ENCODE measurements at places on chromosomes 13 and 19. TPM values are rescaled to one million over a fixed set of nuclear protein-coding genes. Genes with fewer than 3 reads are reported as not detected.

Gene ZNF492
- total RNA-seq, result 0.32 TPM

Gene TJP3
- total RNA-seq, result not detected

Gene LGI4
- not detected for total RNA-seq

Gene KLK14
- total RNA-seq, result not detected

Gene PHF11
- 21.6 TPM for total RNA-seq

Gene PTPRH
- 3.9 TPM for total RNA-seq

Gene ZIC5
- not detected for total RNA-seq

Gene ALDH16A1
- total RNA-seq, result 17.7 TPM

Gene ZSCAN5B
- not detected for total RNA-seq

Gene PINLYP
- 3.5 TPM for total RNA-seq

Gene EXOSC5
- 15.1 TPM for total RNA-seq

Gene ZNF331
- 9.0 TPM for total RNA-seq

Gene LCP1
- 44.9 TPM for total RNA-seq

Gene ADM5
- under 0.01 TPM for total RNA-seq

Gene ADAMTSL5
- total RNA-seq, result 6.9 TPM

Gene ITGBL1
- 42.5 TPM for total RNA-seq

Gene IL11
- total RNA-seq, result 5.2 TPM

Gene PGLYRP2
- not detected for total RNA-seq

Gene DKKL1
- total RNA-seq, result 0.32 TPM

Gene KLK8
- not detected for total RNA-seq

Gene RDH8
- not detected for total RNA-seq

Gene ZNF320
- 6.4 TPM for total RNA-seq

Gene CEACAM3
- total RNA-seq, result not detected

Gene GPR183
- 4.5 TPM for total RNA-seq

Gene KIR3DL2
- not detected for total RNA-seq

Gene ZNF610
- 0.97 TPM for total RNA-seq

Gene ZNF382
- total RNA-seq, result 10.4 TPM

Gene FSD1
- total RNA-seq, result 8.6 TPM

Gene TIMM44
- 58.6 TPM for total RNA-seq

Gene PRR12
- 3.9 TPM for total RNA-seq

Gene TNFRSF19
- 95.7 TPM for total RNA-seq

Gene CLEC11A
- total RNA-seq, result 25.4 TPM

Gene ZNF547
- 1.9 TPM for total RNA-seq

Gene GFY
- not detected for total RNA-seq

Gene NLRP7
- total RNA-seq, result not detected

Gene SAFB2
- 30.6 TPM for total RNA-seq

Gene PLIN5
- total RNA-seq, result not detected

Gene FCHO1
- 0.43 TPM for total RNA-seq

Gene ADGRE3
- not detected for total RNA-seq

Gene LILRB1
- not detected for total RNA-seq

Gene DUS3L
- total RNA-seq, result 15.8 TPM

Gene NALCN
- 1.7 TPM for total RNA-seq

Gene PCDH17
- total RNA-seq, result 0.86 TPM

Gene LGALS7B
- total RNA-seq, result not detected

Gene ZNF579
- 5.6 TPM for total RNA-seq

Gene GSX1
- total RNA-seq, result not detected

Gene CYP4F2
- not detected for total RNA-seq

Gene FLT1
- total RNA-seq, result 23.2 TPM

Gene C5AR1
- 0.32 TPM for total RNA-seq

Gene SIGLEC10
- total RNA-seq, result not detected

Gene DNAJC15
- 6.1 TPM for total RNA-seq

Gene GJA3
- total RNA-seq, result 0.97 TPM

Gene SIGLEC5
- total RNA-seq, result not detected

Gene CSNK1G2
- 69.5 TPM for total RNA-seq

Gene RUBCNL
- total RNA-seq, result 0.97 TPM

Gene CADM4
- total RNA-seq, result 22.0 TPM

Gene ZNF865
- total RNA-seq, result 1.3 TPM

Data from fibroblast of villous mesenchyme (primary cell).